Cardiac muscle cell (in vitro differentiated cells and primary cell): ENCODE measurements at places on chromosomes 16 and 17.

DNA sequence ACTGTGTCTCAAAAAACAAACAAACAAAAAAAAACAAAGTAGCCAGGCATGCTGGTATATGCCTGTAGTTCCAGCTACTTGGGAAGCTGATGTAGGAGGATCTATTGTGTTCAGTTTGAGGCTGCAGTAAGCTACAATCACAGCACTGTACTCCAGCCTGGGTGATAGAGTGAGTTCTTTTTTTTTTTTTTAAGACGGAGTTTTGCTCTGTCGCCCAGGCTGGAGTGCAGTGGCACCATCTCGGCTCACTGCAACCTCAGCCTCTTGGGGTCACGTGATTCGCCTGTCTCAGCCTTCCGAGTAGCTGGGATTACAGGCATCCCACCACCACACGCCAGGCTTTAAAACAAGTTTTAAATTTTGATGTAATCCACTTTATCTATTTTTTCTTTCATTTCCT is 80.2 kb upstream of the STAC2 start:
- peak; percentile 7 for DNase-seq

- DNase-seq = no peak
These were observed 64.8 kb downstream of the PRKCB start for GRCh38 chr16:23900480-23901177.

GRCh38 chr17:82445542-82445941 is 5.0 kb downstream of the CYBC1 start:
- DNase-seq = no peak

- no peak for DNase-seq
These were observed 2046.8 kb downstream of the TP53TG3F start for GRCh38 chr16:35506018-35506897.

DNA sequence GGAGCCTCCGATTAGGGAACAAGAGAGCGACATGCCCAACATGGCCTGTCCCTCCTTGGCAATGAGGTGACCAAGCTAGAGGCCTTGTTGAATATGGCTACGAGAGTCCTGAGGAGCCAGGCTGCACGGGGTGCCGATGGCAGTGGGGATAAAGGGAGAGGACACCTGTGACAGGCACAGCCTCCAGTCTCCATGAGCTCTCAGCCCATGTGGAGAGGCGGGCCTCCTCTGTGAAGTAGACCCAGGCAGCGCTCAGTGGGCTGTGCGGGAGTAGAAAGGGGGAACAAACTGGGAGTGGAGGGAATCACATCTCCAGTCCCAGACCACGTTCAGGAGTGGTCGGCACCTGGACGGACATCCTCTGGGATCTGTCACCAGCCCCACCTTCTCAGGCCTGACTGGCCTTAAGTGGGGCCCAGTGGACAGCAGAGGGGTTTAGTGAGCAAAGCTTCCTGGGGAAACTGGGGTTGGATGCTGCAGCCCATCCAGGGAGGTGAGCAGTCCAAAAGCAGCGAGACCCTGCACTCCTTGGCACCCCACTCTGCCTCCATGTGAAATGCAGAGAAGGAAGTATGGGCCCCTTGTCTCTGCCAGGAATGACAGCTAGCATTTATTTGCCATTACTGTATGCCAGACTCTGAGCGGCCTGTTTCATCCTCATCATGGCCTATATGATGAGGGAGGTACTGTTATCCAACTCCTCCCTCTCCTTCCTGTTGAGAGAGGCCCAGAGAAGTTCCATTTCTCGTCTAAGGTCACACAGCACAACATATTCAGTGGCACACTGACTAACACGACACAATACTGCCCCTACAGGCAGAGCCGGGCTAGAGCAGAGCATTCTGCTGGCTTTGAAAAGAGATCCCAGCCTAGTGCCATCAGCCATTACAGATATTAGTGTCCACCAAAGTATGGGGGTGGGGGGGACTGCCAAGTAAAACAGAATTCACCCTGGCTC is 4.5 kb upstream of the TMEM92 start:
- DNase-seq = peak; percentile 67

DNA sequence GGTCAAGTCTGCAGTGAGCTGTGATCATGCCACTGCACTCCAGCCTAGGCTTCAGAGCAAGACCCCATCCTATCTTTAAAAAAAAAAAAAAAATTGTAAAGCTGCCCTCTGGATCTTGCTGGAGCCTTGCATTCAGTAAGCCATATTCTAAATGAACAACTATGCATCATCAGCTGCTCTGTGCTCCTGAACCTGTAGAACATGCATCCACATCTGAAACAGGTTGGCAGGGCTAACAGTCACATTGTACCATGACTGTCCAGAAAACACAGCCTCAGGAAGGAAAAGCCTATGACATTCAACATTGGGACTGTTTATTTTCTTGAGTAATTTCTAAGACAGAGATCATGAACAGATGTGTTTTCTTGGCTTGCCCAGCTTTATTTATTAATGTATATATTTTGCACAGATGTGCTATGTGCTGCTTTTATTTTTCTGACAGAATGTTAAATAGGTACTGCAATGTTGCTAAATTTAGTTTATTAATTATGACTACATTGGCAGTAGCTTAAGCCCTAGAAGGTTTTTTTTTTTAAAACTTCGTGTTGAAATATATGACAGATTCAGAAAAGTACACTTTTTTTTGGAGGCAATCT is 19.8 kb downstream of the ACSF2 start:
- no peak for DNase-seq

- peak; percentile 74 for DNase-seq
These were observed 441.9 kb downstream of the CDH13 start for GRCh38 chr16:83068686-83069085.

DNA sequence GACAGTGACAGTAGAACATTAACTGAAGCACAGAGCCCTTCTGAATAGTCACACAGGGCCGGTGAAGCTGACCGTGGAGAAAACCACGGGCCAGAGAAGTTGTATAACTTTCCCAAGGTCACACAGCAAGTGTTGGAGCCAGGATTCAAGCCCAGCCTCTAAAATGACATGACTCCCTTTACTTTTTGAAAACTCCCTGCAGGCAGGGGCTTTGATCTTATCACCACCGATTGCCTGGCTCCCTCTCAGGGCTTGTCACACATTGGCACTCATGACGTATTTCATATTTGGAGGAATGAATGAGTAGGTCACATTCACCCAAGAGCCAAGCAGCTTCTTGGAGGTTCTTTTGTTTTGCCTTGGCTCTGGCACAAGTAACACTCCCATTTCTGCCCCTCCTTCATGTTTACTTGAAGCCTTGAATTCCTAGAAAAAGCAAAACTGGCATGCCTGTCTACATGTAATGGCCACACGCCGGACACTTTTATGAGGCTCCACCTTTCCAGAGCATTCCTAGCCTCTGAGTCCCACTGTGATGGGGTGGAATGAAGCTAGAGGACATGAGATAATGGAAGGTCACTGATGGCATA is 13.3 kb upstream of the RBBP6 start:
- no peak for DNase-seq

DNA sequence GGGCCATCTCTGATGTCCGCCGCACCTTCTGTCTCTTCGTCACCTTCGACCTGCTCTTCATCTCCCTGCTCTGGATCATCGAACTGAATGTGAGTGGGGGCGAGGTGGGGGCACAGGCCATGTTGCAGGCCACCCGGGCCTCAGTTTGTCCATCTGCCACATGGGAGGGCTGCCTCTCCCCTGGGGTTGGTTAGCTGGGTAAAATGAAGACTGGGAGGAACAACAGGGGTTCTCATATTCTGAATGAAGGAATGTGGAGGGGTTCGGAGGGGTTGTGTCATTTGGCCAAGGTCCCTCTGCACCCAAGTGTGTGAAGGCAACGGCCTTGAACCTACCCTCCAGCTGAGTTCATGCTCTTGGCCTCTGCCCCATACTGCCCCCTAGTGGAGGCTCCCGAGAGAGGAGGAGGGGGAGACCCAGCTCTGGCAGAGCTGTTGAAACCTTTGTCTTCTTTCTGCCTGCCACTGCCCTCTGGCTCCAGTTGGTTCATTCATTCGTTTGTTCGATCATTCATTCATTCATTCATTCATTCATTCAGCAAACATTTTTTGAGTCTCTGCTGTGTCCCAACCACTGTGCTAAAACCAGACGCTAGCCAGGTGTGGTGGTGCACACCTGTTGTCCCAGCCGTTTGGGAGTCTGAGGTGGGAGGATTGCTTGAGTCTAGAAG is 11.4 kb upstream of the TCAP start:
- DNase-seq = peak; percentile 70

DNA sequence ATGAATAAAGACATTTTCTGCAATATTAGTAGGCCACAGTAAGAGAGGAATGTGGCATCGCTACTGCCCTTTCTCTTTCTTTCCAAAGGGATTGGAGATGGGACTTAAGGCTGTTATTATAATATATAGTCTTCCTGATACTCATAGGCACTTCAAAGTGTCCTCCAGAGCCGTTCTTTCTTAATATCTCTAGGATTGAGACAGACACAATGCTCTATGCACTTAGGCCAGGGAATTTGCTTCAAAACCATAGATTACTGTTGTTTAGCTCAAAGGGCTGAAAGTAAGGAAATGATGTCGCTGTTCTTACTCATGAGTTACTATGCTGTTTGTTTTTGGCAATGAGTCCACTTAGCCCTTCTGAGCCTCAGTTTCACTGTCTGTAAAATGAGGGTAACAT is 590.5 kb downstream of the CDH11 start:
- DNase-seq = no peak

DNA sequence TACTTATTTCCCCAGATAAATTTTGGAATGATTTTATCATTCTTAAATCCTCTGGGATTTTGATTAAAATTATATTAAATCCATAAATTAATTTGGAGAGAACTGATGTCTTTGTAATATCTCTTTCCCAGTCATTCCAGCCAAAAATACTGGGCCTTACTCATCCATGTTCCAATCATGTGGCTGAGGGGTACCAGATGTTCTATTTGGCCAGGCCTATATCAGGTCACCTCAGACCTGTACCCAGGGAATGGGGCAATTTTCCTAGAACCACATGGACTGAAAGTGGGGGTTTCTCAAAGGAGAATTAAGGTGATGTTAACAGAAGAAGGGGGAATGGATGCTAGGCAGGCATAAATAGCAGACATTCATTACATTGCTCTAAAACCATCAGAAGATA is 7.5 kb downstream of the SNTB2 start:
- no peak for DNase-seq
